Mesothelial cell of epicardium (in vitro differentiated cells): ENCODE measurements at places on chromosomes 3 and 15. TPM values are rescaled to one million over a fixed set of nuclear protein-coding genes. Genes with fewer than 3 reads are reported as not detected.

DNA sequence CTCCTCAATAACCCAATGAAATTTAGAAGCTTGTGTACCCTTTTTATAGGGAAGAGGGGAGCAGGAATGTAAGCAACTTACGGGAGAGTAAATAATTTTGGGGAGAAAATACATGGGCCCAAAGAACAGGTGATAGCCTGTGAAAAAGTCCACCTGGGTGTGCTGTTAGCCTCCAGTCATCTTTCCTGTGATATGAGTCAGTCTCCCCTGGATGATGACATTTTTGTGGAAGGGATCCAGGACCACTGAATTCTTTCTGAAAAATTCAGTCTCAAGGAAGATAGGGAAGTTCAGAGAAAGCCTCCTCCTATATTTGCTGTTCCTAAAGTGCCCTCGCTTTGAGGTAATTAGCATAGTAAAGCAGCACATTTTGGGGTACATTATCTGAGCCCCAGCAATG lies 149.8 kb downstream of the SQOR start:
- DNase-seq: no peak

The SI gene
- total RNA-seq: not detected in 3 replicates

The COLQ gene
- 9.1 to 10.0 TPM (median 10.0 TPM) in 3 replicates for total RNA-seq

GRCh38 chr3:550471-550870 lies 353.9 kb downstream of the CHL1 start:
- no peak for DNase-seq

DNA sequence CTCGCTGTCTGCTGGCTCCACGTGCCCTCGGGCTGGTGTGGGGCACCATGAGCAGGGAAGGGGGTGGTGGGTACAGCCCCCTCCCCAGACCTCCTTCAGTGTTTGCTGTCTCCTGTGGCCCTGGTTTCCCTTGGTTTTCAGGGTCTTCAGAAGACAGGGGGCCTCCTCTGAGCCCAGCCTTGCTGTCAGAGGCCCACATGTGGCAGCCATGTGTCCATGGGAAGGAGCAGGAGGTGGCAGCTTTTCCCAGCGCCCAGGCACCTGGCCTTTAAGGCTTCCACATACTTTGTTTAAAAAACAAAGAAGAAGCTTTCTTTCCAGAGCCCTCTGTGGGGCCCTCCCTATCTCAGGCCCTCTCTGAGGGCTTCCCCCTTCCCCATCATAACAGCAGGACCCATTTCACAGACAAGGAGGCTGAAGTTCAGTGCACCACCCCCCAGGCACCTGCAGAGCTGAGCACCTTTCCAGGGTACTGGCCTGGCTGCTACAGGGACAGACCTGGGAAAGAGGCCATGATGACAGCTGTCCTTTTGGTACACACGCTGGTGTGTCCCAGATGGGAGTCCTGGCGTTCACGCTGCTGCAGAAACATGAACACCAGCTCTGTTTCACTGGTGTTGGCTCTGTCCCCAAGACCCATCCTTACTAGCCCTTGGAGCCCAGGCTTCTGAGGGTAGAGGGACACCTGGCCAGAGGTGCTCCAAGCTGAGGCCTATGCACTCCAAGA lies 73.7 kb downstream of the DNAJB8 start:
- no peak for DNase-seq

DNA sequence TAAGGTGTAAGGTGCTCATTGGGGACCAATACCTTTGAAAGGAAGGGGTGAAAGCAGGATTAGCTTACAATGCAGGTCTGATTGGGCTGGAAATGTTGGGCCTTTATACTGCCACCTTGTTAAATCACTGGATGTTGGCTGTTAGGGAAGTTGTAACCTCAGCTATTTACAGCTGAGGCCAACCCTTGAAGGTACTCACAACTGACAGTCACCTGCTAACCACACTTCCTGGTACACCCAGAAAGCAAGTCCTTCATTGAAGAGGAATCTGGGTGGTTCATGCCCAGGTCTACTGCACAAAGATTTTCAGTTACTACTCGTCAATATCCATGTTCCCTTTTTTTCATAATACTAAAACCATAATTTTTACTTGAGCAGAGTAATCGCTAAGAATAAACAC lies 65.4 kb upstream of the CLDN18 start:
- DNase-seq: no peak

DNA sequence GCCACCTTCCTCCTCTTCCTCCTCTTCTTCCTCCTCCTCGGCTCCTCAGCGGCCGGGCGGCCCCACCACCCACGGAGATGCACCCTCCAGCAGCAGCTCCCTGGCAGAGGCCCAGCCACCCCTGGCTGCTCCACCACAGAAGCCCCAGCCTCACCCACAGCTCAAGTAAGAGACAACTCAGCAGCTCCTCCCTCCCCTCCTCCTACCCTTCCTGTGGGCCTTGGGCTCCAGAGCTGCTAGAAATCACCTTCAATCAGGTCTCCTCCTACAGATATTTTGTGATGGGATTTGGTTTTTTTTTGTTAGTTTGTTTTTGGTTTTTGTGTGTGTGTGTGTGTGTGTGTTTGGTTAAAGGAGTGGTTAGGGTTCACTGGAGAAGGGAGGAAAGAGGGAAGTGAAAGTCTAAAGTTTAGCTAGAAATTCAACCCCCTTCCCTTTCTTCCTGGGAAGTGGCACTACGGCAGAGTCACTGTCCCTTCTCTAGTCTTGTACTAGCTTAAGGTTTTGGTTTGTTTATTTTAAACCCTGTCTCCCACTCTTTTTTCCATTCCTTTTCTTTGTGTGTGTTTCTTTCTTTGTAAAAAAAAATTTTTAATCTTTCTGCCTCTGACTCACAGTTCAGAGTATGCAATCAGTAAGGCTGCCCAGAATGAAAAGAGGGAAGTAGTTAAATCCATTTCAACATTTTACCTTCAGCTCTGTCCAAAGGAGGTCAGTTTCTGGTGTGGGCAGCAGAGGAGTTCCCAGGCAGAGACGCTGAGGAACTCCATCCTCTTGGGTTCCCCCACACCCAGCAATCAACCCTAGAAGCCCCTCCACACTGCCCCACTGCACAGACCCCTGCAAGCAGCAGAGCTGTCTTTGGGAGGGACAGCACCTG lies 29.0 kb upstream of the TIMP4 start:
- DNase-seq: no peak
